ENCODE measurements at places on chromosomes 5 and 9. TPM values are rescaled to one million over a fixed set of nuclear protein-coding genes. Genes with fewer than 3 reads are reported as not detected.

Gene ZSWIM6
- polyA plus RNA-seq, result 26.8 TPM

Gene TAF11L8
- polyA plus RNA-seq, result not detected

Gene IFNA13
- not detected for polyA plus RNA-seq

Gene PCDHA7
- 0.33 TPM for polyA plus RNA-seq

Gene C5
- polyA plus RNA-seq, result 12.8 TPM

All from renal cortex interstitium (tissue), 15 donors.